Stimulated activated CD8-positive, alpha-beta memory T cell treated with anti-CD3 and anti-CD28 coated beads, Interleukin-15, amount 100 ng/mL, for 4 hours (primary cell): ENCODE measurements at places on chromosomes 3 and 15.

DNA sequence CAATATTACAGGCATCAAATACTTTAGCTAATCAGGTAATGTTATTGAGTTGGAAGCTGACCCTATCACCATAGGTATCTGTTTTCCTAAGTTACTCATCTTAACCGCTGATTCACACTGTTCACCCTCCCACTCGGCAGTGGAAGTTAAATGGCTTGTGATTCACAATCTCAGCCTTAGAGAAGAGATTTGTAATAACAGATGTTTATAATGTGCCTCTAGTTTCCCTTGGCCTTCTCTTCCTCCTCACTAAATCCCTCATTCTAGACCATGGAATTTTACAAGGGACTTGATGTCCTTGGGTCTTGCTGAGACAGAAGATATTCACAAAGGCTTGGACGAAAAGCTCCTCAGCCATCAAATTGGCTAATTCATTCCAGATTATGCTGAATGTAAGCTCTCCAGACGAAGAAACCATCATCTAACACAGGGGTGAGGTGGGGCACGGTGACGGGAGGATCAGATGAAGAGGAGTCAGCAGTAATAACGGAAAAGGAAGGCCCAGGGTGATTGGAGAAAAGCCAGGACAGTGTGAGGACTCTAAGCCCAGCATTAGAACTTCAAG, 931.7 kb downstream of the MCTP2 start:
- no peak for DNase-seq

DNA sequence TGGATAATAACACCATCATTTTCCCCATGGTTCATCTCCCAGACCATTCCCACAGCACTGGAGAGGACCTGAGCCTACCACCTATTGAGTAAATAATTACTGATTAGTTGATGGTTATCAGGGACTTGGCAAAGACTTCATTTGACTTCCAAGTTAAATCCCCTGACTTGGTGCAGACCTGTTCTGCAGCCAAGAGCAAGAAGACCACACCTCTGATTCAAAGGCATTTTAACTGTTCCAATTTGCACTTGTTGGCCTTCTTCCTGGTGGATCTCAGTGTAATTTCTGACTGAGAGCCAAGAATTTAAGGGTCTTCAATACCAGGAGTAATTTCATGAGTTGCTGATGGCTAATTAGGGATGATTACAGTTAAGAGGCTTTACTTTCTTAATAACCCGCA, 24.0 kb downstream of the THSD4 start:
- DNase-seq: no peak

DNA sequence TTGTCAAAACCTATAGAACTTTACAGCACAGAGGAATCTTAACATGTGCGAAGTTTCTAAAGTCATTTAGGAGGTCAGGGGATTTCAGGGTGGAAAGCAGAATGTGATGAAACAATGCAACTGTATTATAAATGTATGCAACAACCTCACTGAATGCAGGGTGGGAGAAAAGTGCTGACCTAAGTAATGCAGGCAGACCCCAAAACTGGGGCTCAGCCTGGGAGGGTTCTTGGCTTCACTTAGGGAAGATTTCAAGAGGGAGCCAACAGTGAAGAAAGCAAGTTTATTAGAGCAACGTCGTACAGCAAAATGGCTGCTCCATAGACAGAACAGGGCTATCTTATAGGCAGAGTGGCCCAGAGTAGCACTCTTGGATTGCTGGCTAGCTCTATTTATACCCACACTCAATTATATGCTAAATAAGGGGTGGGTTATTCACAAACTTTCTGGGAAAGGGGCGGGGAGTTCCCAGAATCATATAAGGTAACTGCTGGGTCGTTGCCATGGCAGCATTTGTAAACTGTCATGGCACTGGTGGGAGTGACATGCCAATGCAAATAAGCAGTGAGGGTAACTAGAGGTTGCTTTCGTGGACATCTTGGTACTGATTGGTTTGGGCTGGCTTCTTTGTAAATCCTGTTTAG, 14.2 kb upstream of the CAND2 start:
- DNase-seq: no peak

GRCh38 chr3:38368238-38368637, 21.7 kb downstream of the XYLB start:
- DNase-seq: no peak

DNA sequence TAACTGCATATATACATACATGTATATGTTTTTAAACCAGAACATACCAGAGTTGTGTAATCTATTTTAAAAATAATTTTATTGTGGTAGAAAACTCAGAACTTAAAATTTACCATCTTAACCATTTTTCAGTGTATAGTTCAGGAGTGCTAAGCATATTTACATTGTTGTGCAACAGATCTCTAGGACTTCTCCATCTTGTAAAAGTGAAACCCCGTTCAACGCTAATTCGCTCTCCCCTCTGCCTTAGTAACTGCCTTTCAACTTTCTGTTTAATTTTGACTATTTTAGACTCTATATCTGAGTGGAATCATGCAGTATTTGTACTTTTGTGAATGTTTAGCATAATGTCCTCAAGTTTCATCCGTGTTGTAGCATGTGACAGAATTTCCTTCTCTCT, 51.8 kb upstream of the SSR3 start:
- DNase-seq: no peak

DNA sequence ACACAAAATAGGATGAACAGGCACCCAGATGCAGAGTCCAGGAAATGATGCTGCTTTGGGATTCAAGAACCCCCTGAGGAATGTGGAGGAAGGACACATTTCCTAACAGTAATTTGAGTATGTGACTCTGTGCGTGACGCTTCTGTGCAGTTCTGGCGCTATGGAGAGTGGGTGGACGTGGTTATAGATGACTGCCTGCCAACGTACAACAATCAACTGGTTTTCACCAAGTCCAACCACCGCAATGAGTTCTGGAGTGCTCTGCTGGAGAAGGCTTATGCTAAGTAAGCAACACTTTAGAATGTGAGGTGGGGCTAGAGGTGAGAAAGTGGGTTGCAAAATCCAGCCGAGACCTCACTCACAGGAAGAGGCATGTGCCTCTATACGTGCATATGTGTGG, 28.3 kb downstream of the CAPN3 start:
- no peak for DNase-seq

- DNase-seq: no peak
Observed at GRCh38 chr15:29675791-29676301, 146.4 kb downstream of the TJP1 start.

DNA sequence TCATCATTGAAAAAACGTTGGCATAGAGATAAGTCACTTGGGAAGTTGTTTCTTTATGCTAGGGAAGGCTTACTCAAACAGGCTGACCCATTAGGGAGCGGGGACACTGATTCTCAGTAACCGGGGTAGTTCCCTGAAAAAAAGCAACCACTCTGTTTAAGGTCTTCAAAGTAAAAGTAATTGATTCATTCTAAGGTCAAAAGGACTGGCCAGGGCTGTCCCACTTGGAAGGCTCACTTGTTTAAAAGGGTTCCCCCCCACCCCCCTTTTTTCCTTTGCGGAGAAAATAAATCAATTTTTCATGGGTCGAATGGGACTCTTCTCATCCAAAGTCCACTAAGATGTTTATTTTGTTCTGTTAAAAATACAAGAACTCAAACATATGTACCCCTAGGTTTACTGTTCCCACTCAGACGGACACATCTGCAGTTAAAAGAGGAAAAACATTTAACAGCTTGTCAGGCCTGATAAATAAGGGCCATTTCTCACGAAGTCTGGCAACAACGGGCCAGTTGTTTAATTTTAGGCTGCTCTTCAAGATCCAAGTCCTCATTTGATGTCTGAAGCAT, 53.0 kb downstream of the ARHGEF3 start:
- no peak for DNase-seq

DNA sequence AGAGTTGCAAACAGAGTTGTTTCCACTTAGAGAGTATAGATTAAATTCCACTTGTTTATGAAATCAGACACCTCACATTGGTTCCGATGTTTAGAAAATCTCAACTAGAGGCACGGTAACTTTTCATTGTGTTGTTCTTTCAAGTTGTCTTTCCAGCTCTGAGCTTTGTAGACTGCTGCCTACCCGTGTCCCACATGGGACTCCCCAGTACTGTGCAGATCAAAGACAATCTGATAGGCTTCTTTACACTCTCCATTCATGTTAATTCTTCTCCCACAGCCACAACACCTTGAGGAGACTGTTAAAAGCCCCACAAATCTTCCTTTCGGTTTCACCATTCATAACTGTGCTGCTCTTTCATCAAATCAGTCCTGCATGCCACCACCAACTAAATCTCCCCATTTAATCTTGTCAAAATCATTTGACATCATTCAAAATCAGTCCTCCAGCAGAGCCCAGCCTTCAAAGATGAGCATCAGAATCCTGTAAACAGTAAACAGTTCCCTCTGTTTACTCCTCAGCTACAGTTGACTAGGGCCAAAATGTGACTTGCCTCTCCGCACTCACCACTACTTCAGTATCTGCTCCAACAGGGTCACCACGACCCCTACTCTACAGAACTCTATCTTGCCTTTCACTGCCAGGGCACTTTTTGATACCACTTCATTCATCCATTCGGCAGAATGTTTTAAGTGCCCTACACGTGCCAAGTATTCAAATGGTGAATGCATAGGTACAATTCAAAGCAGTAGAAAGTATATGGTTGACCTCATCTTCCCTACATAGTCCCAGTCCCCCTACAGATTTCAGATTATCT, 8.3 kb downstream of the ANXA2 start:
- DNase-seq: no peak

DNA sequence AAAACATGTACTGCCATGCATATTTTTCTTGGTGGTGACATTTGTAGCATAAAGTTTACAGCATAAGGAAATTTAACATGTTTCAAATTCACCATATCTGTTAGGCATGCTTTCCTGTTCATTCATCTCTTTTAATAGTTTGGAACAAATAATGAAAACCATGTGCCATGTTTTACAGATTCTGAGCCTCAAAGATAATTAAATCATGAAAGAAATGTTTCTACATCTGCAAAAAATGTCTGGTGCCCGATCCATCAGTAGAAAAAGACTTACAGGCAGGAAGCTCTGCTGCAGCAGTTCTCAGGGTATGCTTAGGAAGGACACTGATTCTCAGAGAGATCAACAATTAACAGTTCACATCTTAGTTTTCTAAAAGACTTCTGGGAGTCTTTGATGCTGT, 316.2 kb downstream of the IL5RA start:
- DNase-seq: no peak

GRCh38 chr3:53696401-53697172, 149.6 kb downstream of the CHDH start:
- no peak for DNase-seq

DNA sequence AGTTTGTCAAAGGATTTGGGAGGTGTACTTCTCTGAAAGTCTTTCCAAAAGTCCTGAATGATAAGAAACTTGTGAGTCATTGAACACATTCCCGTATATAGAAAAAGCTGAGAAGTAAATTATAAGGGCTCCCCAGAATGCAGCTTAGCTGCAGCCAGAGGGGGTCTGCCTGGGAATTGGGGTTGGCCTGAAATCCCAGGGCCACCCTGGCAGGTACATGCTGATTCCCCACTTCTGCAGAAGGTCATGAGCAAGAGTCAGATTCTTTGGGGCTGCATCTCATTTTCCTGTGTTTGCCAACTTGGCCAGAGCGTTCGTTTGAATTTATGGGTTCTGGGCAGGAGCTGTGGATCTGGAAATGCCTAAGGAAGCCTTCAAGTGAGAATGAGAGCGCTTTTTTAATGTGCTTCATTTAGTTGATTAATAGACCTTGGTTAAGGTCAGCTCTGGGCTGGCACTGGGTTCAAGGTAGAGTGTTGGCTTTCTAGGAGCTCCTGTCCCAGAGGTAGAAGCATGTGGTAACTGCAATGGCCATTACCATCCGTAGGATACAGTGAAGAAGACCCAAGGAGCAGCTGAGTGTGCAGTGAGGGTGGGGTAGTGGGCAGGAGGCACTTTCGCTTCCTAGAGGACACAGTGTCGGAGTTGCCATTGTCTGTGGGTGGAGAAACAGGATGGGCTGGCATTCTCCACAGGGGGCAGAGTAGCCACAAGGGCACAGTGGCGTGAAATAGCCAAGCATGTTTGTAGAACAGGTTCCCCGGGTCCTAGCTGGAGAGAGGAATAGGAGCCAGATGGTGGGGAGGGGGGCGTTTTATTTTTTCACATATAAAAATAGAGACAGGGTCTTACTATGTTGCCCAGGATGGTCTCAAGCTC, 3.2 kb downstream of the SLC6A6 start:
- DNase-seq: no peak

DNA sequence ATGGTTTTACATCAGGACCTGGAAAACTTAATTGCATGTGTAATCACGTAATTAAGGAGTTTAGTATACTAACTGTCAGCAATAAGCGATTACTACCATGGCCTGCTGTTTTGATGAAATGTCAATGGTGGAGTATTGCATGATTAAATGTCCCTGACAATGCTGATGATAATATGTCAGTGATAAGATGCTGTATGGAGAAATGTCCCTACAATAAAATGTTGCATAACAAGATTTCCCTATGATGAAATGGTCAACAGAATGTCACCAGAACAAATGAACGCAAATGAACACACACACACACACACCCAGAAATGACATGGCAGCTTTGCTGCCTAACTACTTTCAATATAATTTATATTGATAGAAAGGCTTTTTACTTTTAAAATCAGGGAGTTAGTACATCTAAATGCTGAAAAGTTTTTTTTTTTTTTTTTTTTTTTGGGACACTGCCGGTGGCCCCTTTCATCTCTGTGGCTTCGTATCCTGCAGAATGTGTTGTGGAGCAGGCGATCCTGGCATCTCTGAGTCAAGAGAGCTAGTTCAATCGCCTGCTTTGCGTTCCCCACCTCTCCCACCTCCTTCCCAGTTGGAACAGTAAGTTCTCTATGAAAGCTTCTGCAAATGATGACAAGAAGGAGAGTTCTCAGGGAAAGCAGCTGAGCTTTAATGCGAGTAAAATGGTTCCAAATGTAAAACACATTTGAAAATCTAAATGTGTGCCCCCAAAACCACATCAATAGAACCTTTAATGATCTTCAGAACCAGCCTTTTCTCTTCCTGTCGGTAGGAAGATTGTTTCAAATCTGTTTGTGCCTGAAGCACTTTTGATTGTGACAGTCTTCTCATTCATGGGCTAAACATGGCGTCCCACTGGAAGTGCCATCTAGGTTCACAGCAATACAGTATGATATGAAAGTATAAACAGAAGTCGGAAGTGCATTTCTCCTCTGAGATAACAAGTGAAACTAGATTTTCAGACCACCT, 170.1 kb upstream of the GBE1 start:
- DNase-seq: no peak

DNA sequence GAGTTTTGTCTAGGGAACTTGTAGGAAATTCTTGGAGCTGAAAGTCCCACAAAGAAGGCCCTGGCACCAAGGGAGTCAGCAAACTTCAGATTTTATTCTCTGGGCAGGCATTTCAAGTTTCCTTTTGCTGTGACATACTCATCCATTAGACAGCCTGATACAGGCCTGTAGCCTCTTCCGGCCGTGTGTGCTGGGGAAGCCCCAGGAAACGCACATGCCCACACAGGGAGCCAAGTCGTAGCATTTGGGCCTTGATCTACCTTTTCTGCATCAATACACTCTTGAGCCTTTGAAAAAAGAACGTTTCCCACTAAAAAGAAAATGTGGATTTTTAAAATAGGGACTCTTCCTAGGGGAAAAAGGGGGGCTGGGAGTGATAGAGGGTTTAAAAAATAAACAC, 15.0 kb downstream of the TIGIT start:
- DNase-seq: peak; percentile 53

GRCh38 chr3:174958671-174959328, 99.7 kb downstream of the NAALADL2 start:
- no peak for DNase-seq
